GF-D8 (cell line): ENCODE measurements at places on chromosomes 5 and 9.

GRCh38 chr9:16608906-16609305 lies 261.6 kb downstream of the BNC2 start:
- no peak for DNase-seq

DNA sequence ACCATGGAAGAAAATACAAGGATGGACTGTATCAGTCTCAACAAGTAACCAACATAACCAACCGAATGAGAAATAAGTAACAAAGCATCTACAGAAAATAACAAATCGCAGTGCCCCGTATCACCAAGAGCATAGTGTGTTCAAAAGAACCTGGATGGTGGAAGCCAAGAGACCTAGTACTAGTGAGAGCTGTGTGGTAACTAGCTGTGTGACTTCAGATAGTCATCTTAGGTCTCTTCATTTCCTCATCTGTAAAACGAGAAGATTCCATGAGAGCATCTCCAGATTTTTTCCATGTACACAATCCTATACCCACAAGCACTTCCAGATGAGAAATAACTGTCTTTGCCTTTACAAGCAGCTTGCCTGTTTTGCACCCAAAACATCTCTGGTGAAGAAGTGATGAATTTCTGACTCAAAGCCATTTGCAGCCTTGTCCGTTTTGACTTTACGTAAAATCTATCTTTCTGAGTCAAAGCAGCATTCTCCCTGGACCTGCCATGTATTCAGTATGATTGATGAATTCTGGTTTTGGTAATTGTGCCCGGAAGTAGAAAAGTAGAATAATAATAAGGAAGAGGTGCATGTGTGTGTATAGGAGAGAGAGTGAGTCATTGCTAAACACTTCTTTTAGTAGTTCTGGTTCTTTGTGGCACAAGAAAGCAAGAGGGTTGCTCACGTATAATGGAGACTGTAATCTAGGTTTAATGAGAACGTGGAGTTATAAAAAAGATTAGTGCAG lies 41.0 kb downstream of the AOPEP start:
- DNase-seq: no peak

GRCh38 chr9:751137-752051 lies 90.1 kb upstream of the DMRT1 start:
- DNase-seq: no peak

- no peak for DNase-seq
Observed at GRCh38 chr5:142287973-142288313, 36.9 kb downstream of the SPRY4 start.

GRCh38 chr5:135398160-135398854 lies 724 bp downstream of the MACROH2A1 start:
- DNase-seq: no peak

GRCh38 chr5:14348142-14348541 lies 205.0 kb downstream of the TRIO start:
- no peak for DNase-seq

- no peak for DNase-seq
Observed at GRCh38 chr5:133015466-133015865, 10.9 kb downstream of the ZCCHC10 start.

DNA sequence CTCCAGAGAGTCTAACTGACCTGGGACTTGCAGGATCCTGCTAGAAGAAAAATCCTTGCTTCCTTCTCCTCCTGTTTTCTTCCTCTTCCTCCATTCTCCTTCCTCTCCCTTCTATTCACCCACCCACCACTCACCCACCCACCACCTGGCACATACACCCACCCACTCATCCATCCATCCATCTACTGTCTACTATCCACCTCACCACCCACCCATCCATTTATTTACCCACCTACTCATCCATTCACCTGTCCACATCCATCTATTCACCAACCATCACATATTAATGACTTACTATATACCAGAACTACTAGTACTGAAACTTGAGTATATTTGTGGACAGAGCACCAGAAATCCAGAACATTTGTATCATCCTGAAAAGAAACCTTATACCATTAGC lies 49.4 kb downstream of the EHMT1 start:
- DNase-seq: no peak

DNA sequence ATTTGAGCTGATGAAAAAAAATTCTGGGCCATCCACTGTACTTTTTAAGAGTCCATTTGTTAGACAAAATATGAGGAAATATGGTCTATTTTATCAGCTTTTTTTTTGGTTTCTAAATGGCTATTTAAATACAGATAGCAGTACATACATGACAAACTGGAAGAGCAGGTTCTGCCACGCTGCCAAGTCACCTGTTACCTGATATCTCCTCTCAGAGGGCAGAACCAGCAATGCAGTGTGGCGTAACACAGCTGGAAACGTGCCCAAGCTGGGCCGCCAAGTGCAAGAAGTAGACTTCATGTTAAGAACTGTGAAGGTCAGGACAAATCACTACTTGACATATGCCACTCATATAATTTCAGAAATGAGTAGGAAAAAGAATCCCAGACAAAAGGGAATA lies 8.1 kb downstream of the MCIDAS start:
- DNase-seq: no peak

DNA sequence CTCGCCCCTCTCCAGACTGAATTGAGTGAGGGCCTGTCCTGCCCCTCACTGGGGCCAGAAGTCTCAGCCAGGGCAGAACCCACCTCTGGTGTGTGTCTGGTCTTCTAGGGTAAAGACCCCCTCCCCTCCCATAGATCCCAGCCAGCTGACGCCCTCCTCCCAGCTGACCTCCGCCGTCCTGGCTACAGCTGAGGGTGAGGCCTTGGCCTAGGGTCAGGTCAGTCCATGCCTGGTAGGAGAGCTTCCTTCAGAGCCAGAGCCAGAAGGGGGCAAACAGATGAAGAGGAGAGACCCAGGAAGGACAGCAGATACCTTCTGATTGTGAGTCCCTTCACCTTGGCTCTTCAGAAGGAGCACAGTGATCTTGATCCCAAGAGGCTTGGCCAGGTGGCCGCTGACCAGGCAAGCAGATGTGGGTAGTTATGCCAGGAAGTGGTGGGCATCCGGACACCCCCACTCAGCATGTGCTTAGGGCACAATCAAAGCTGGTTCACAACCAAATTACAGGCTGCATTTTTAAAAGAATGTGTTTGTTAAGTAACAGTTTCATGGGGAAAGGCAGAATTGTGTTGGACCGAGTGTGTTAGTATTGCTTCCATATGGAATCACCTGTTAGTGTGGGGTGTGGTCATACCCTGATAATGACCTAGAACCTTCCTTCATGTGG lies 29.9 kb downstream of the JADE2 start:
- DNase-seq: no peak

DNA sequence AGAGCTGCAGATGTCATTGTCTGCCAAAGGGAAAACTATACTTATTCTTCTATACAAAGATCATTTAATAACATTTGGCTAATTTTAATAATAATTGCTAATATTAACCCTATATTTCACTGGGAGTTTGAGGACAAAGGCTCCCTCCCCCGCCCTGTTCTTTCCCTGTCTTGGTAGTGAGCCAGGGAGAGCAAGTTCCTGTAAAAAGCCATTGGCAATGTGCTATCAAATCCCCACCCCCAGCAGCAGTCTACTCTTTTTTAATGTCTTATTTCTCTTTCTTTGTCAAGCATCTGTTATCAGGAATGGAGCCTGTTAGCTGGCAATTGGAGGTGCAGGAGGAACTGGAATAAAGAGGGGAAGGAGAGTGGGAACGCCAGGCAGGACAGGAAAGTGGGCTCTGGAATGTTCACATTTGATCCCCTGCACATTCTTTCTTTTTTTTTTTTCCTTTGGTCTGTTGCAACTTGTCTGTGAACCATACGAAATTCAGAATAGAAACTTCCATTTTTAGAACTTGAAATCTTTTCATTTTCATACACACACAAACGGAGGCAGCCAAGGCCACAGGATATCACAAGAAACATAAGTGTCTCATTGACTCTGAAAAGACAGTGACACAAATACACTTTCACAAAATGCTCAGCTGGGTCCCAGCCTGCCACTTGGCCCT lies 664.8 kb upstream of the ZNF608 start:
- DNase-seq: no peak

- DNase-seq: no peak
Observed at GRCh38 chr5:82365744-82366228, 87.6 kb upstream of the RPS23 start.

- no peak for DNase-seq
Observed at GRCh38 chr5:149671544-149671943, 58.6 kb upstream of the PPARGC1B start.

DNA sequence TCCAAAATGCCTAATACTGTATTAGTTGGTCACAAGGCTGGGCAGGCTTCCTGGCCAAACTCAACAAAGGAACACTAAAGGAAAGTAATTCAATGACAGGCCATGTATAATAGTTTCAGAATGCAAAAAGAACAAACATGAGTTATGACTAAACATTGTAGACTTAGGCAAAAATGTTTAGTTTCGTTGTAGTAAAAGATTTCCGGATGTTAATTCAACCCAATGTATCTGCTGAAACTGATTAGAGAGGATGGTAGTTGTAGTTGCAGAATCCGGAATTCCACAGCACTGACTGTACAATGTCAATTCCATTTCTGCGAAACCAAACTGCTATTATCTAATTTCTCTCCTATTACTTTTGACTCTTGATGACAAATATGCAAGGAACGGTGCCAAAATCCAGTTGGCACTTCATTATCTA lies 117.9 kb upstream of the FST start:
- no peak for DNase-seq

- no peak for DNase-seq
Observed at GRCh38 chr5:90855296-90856010, 296.9 kb downstream of the ADGRV1 start.

DNA sequence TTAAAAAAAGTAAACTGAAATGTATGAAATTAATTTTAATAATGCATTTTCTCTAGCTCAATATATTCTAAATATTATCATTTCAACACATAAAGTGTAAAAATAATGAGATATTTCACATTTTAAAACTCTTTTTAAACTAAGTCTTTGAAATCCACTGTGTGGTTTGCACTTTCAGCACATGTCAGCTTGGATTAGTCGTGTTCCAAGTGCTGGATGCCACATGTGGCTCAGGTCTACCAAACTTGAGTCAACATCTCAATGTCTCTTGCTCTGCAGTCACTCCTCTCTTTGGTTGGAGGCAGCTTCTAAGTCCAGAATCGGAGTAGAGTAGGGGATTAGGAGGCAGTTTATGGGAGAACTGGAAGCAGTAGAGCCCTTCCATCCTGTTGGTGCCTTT lies 173.7 kb upstream of the ANKRD55 start:
- DNase-seq: no peak

DNA sequence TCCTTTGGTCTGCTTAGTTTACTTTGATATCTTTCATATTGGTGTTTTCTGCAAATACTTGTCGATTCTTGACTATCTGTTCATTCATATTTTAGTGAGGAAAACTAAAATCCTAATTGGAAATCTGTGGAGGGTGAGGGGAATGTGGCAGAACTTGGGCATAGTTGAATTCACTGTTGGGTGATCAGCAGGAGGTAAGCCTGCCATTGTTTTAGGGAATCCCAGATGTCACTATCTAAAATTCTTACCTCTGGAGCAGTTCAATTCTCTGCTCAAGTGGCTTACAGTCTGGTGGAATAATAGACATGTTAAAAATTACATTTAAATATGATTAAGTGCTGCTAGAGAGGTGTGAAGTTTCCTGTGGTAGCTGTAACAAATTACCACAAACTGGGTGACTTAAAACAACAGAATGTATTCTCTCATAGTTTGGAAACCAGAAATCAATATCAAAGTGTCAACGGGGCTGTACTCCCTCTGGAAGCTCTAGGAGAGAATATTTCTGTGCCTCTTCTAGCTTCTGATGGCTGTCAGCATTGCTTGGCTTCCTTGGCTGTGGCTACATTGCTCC lies 90.3 kb upstream of the GCNT4 start:
- DNase-seq: no peak

DNA sequence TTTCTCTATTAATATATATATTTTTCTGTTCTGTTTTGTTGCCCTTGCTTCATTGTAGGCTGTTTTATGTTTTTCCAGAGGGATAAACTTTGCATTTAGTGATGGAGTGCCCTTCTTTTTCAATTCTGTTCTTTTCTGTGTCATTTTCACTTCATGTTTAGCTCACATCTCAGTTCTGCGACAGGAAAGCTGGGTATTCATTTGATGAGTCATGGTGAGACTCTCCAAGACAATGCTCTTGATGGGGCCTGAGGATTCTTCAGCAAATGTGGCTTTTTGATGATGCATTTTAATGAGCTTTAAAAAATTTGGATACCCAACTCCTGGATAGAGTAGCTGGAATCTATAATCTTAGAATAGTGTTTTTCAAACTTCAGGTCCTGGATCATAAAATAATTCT lies 56.5 kb upstream of the SPATA31D4 start:
- DNase-seq: no peak

- no peak for DNase-seq
Observed at GRCh38 chr5:136703706-136704105, 338.4 kb upstream of the TRPC7 start.

- DNase-seq: no peak
Observed at GRCh38 chr9:123656565-123656964, 273.4 kb downstream of the DENND1A start.

DNA sequence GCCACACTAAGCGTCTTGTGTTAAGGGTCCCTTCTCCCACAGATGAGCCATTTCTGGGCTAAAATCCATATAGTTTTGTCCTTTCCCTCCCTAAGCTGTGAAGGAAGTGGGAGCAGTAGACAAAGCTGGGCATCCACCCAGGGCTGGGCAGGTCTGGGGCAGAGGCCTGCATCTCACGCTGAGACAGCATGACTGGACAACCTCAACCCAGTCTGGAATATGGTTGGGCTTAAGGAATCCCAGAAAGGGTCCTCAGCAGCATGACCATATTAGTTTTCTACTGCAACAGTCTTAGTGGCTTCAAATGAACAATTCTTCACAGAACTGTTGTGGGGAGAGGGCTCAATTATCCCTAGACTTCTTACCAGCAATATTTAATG lies 173.8 kb downstream of the AUH start:
- no peak for DNase-seq

- DNase-seq: no peak
Observed at GRCh38 chr5:54756301-54756700, 229.1 kb downstream of the ESM1 start.

DNA sequence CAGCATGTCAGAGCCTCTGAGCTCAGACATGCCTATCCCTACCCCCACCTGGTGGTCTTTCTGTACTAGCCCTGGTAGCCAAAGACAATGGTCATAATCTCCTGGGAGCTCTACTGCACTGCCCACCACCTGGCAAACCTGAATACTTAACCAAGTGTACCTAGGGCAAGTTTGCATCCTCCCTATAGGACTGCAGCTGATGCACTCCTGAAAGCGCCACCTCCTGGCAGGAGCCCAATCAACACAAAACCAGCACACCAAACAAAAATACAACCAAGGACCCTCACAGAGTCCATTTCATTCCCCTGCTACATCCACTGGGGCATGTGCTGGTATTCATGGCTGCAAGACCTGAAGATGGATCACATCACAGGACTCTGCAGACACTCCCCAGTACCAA lies 14.8 kb upstream of the FAM174A start:
- DNase-seq: no peak

GRCh38 chr5:61822584-61822983 lies 483.4 kb upstream of the KIF2A start:
- DNase-seq: no peak

DNA sequence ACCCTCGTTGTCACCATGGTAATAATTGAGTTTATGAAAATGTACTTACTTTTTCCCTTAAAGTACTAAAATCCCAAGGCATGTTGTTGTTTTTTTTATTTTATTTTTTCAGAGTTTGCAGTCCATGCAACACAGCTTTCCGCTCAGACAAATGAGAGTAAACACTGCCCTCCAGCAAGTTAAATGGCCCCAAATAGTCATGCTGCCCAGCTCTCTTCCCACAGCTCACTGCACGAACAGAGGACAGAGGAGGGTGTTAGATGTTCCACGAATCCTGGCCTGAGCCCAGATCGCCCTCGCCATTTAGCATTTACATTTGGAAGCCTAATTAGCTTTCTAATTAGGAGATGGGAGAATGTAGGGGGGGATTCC lies 1.9 kb downstream of the NIM1K start:
- no peak for DNase-seq

GRCh38 chr9:69834591-69835184 lies 14.1 kb downstream of the CFAP95 start:
- no peak for DNase-seq
